ENCODE measurements at places on chromosomes 7 and 10.

DNA sequence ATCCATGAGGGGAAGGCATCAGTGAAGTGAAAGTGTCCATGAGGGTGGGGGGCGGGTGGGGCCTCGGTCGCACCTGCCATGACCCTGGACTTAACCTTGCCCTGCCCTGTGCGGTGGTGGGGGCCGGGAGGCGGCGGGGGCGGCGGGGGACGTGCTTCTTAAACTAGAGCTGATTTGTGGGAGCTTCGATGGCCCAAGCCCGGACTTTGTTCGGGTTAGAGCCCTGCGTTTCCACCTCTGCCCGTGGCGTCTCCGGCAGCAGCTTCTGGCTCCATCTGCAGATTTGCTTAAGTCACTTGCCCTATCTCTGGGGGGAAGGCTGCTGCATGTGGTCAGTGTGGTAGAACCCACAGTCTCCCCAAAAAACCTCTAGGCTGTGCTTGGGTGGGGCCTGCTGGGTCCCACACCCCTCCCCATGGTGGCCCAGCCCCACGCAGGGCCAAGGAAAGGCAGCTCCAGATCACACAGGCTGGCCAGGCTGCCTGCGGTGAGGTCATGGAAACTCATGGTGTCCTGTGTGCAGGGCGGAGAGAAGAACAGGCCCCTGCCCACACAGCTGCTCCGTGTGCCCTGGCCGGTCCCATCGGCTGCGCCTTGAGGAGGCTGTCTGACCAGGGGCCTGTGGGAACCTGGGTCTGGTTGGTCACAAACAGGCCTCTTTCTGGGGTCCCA, 93.2 kb downstream of the INPP5A start:
- no peak for DNase-seq

GRCh38 chr10:98456043-98456570, 9.4 kb upstream of the HPS1 start:
- no peak for DNase-seq

DNA sequence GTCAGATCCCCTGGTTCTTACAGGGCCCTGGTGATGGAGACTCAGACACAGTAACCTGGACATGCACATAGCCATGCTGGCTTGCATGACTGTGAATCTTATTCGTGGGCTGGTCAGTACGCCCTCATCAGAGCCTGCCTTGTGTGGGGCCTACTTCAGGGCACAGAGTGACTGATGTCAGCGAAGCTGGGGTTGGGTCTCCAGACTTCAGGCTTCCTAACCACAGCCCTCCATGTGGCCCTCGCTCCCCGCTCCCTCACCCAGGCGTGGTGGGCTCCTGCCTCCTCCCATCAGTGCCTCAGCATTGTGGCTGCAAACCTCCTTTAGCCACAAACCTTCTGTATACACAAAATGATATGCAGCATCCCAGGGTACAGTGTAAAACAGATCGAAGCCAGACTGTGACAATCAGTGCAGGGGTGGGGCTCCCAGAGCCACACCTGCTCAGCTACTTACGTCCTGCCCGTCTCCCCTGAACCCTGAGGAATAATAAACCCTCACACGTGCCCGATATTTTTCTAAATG, 7.1 kb upstream of the C10orf105 start:
- no peak for DNase-seq

GRCh38 chr10:71684356-71685173, 35.0 kb downstream of the C10orf105 start:
- DNase-seq: no peak

GRCh38 chr7:69169386-69169785, 428.9 kb upstream of the AUTS2 start:
- no peak for DNase-seq

DNA sequence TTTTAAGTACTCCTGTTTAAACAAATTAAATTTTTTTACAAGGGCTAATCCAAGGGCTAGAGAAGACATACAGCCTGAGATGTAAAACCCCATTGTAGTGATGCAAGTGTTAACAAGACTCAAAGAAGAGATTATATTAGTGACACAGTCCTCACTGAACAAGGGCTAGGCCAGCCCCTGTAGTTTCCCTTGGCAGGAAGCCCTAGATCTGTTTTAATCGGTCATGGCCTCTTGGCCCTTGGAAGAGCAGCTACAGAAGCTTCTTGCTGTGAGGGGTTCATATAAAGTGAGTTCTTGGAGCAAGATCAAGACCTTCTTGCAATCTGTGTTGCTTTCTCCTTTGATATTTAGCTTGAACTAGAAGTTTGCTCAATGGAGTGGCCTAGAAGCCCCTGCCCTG, 1339.4 kb downstream of the XPNPEP1 start:
- no peak for DNase-seq

GRCh38 chr7:112573302-112574039, 92.7 kb downstream of the LSMEM1 start:
- DNase-seq: no peak

DNA sequence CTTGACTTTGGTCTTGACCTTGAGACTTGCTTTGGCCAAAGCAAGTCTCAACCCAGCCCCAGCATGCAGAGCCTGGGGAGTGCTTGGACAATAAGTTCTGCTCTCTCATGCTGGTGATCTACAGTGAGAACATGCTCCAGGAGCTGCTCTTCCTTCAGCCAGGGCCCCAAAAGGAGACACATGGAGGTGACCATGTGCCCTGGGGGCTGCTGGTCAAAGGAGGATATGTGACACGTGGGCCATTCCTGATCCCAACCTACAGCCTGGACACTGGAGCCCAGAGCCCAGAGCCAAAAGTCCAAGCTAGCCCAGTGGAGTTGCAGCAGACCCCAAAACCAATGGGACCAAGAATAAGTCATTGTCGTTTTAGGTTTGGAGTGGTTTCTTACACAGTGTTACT, 78.2 kb upstream of the CHST15 start:
- no peak for DNase-seq

DNA sequence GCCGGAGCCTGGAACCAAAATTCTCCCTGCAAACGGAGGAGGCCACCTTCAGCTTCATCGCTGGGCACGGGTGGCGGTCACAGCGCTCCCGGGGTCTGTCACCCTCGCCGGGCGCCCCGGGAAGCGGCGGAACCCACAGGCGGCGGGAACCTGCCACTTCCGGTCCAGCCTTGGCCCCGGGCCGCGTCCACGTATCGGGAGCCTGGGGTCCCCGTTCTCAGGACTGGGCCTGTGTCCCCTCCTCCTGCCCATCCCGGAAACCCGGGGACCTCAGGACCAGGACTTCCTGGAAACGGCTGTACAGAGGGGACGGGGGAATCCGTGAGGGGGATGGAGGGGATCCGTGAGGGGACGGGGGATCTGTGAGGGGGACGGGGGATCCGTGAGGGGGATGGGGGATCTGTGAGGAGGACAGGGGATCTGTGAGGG, 25.4 kb downstream of the PDGFA start:
- DNase-seq: no peak

DNA sequence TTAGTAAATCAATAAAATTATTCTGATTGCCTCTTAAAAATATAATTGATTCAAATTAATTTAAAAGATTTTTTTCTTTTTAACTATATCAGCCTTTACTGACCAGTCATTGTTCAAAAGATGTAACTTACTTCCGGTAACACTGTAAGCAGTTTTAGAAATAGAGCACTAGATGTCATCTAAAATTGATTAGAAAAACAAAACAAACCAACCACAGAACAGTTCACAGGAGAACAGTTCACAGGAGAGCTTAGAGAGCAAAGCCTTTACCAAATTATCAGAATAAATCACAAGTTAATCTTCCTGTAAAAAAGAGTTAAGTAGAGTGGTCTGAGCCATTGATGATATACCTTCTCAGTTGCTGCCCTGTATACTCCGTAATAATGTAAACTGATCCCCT, 133.3 kb upstream of the DGKB start:
- no peak for DNase-seq

- DNase-seq: no peak
Measured at GRCh38 chr7:107711301-107711700, 32.6 kb upstream of the CBLL1 start.

DNA sequence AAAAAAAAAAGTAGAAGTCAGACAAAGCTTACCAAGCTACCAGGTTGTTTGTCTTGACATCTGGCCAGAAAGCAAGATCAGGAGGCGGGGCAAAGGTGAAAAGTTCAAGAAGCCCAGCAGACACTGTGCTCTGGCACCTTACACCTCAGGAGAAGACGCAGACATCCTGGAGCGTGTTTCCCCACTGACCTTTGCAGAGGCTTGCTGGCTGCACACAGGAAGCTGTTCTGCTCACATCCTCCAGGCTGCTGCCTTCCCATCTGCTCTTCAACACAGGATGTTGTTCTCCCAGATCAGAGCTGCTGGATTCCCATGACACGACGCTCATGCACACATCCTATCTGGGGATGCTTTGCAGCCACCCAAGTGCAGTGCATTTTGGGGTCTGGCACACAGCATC, 174.4 kb upstream of the KIAA1217 start:
- no peak for DNase-seq

DNA sequence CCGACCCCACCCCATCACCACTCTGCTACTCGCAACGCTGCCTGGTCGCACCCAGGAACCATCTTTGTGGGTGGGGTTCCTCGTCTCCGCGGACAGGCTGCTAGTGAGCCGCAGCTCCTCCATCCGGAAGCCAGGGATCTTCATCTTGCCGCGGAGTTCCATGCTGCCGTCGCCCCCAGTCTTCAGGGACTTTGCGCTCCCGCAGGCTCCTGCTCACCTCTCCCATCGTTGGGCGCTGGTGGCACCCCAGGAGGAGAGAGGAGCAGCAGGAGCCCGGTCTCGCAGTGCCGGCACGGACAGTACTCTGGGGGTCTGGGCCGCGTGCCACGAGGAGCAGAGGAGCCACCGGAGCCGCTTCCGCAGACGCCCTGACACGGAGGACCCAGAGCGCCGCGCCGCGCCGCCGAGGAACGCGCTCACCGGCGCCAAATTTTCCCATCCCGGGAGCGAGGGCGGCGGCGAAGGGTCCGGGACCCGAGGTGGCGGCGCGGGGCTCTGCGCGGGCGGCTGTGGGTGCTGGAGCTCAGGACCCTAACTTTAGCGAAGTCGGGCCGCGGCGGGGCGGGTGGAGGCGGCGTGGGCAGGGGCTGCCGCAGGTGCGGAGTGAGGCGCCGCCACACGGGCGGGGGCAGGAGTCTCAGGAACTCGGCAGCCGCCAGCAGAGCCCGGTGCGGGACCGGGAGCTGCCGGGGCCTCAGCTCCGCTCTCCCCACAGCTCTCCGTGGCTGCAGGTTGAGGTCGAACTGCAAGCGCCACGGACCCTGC, 750.1 kb upstream of the SORCS1 start:
- no peak for DNase-seq

DNA sequence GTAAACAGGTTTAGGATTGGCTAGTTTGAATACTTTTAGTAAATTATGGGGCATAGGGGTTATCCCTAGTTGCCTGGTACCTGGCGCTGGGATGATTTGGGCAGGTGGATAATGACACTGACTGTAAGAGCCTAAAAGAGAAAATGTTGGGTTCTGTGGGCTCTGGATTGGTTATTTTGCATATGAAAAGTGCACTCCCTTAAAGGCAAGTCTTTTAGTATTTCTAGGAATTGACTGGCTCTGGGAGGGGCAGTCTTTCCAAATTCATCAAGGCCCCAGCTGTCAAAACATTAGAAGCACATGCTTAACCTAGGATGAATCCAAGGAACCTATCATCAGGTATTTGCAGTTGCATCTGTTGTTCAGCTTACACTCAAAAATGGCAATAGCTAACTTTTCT, 454.6 kb upstream of the SORCS1 start:
- no peak for DNase-seq

DNA sequence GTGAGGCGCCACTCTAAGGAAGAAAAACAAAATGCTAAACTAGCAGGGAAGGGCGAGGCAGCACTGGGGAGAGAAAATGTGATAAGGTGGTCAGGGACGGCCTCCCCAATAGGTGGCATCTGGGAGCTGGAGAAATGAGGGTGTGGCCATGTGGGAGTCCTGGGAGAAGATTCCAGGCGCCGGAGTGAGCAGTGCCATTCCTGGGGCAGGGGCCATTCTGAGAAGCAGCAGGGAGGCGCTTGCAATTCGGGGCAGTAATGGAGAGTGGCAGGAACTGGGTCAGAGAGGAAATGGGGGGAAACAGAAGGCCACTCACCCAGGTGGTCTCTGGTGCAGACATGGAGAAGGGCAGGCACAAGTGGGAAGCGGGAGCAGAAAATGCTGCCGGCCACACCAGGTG, 61.8 kb upstream of the LRRC18 start:
- no peak for DNase-seq

DNA sequence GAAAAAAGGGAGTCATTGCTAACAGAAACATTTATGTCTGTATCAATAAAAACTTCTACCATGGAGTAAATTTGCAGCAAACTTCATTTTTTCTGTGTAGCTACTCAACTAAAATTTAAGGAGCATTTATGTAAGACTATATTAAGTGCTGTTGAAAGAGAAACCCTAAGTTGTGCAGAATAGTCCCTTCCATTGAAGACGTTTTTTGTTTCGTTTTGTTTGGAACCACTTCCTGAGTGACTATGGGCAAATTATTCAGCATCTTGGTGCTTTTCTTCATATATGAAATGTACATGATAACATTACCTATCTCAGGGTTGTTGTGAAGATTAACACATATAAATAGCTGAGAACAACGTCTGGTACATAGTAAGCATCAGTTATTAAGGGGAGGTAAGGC, 24.3 kb downstream of the SEM1 start:
- DNase-seq: no peak

- no peak for DNase-seq
Measured at GRCh38 chr10:11144626-11145494, 127.2 kb downstream of the CELF2 start.

- DNase-seq: peak; percentile 41
Measured at GRCh38 chr7:99040104-99040958, 103.6 kb downstream of the SMURF1 start.

DNA sequence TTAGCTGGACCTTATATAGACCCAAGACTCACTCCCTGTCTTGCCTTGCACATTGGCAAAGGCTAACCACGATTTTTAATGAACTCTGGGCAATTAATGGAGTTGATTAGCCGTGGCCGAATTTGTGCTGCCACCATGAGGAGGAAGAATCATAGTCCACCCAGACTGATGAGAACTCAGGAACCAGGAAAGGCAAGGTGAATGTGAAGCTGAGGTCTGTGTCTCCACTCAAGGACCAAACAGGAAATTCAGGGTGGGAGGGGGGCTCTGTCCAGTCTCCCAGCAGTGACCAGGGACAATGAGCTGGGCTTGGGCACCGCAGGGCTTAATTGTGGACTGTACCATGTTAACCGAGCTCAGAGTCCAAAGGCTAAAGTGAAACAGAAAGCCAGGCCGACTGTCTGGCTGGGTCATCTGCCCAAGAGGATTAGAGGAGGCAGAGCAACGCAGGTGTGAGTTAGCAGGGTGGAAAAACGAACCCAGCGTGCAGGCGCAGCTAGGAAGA, 127.0 kb upstream of the JCAD start:
- no peak for DNase-seq

GRCh38 chr10:84890706-84891105, 562.3 kb downstream of the CCSER2 start:
- DNase-seq: no peak

- no peak for DNase-seq
Measured at GRCh38 chr10:89371079-89371478, 6.8 kb upstream of the IFIT1B start.

DNA sequence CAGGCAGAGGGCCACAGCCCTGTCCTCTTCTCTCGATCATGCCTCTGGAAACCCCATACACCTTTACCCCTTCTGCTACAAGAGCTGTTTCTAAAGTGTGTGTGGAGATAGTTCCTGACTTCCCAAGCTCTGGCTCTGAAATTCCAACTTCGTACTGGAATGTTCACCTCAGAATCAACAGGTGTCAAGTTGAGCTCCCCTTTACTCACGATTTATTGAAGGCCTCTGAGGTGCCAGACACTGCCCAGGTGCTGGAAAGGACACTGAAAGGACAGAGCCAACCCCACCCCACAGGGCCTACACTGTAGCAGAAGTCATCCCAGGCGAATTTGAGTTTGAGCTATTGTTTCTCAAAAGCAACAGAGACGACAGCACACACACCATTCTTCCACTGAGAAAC, 209.9 kb upstream of the FRMD4A start:
- no peak for DNase-seq
